ENCODE measurements at places on chromosomes 3 and 15.
A peak's percentile ranks its signal among the peaks of the same experiment; 100 is the strongest.

GRCh38 chr3:189158034-189158433, 13.7 kb upstream of the TPRG1 start:
- H3K27ac ChIP-seq: no peak overlapping the region
- no peak overlapping the region for H3K4me3 ChIP-seq
- no peaks in the 10 kb centered on the region for H3K36me3 ChIP-seq

DNA sequence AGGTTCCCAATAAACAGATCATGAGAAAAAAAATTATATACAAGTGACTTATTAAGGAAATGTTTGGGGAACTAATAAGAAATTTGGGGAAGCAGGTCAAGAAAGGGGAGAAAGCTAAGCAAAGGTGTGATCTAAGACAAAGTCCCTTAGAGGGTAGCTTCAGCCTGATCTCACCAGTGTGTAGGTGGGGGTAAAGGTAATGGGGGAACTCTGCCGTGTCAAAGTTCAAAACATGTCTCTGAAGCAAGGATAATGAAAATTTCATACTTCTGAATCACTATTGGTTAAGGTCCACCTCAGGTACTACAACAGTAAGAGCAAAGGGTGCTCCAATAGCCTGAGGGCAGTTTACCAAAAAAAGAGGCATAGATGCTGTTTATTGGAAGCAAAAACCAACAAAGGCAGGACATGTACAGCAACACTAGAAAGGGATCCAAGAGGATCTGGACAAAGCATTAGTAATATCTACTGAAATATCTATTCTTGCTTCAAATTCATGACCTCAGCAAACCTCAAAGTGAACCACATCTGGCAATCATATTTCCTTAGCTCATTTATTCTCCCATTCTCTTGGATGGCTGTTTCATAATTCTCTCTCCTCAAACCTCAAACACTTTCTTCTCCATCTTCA, 6.9 kb downstream of the ACAD11 start:
- no peak overlapping the region for H3K4me3 ChIP-seq
- peaks cover 9% of the 10 kb centered on the region for H3K4me1 ChIP-seq
- H3K36me3 ChIP-seq: no peaks in the 10 kb centered on the region
- no peak for DNase-seq
- H3K27me3 ChIP-seq: no peaks in the 10 kb centered on the region

DNA sequence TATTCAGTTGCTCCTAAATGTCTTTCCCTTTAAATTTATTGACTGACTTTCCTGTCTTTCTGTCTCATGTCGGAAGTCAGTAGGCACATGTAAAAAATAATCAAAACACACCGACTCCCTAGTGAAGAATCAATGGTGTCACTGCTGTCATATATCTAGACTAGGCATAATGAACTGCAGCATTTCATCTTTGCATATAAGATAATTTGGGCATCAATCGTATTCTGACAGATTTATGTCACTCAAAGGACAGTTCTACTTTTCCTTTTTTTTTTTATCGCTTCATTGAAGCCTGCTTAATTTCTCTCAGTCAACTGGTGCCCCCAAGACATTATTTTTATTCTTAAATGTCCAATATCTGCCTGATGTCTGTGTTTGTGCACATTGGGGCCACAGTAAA, 206.3 kb downstream of the MEIS2 start:
- H3K4me1 ChIP-seq: no peaks in the 10 kb centered on the region
- H3K36me3 ChIP-seq: no peaks in the 10 kb centered on the region
- H3K27ac ChIP-seq: no peak overlapping the region
- no peaks in the 10 kb centered on the region for H3K27me3 ChIP-seq
- H3K4me3 ChIP-seq: no peak overlapping the region

GRCh38 chr15:38076786-38077185, 142.3 kb downstream of the TMCO5A start:
- H3K27ac ChIP-seq: no peak overlapping the region
- H3K4me1 ChIP-seq: no peaks in the 10 kb centered on the region
- H3K36me3 ChIP-seq: no peaks in the 10 kb centered on the region
- DNase-seq: no peak

DNA sequence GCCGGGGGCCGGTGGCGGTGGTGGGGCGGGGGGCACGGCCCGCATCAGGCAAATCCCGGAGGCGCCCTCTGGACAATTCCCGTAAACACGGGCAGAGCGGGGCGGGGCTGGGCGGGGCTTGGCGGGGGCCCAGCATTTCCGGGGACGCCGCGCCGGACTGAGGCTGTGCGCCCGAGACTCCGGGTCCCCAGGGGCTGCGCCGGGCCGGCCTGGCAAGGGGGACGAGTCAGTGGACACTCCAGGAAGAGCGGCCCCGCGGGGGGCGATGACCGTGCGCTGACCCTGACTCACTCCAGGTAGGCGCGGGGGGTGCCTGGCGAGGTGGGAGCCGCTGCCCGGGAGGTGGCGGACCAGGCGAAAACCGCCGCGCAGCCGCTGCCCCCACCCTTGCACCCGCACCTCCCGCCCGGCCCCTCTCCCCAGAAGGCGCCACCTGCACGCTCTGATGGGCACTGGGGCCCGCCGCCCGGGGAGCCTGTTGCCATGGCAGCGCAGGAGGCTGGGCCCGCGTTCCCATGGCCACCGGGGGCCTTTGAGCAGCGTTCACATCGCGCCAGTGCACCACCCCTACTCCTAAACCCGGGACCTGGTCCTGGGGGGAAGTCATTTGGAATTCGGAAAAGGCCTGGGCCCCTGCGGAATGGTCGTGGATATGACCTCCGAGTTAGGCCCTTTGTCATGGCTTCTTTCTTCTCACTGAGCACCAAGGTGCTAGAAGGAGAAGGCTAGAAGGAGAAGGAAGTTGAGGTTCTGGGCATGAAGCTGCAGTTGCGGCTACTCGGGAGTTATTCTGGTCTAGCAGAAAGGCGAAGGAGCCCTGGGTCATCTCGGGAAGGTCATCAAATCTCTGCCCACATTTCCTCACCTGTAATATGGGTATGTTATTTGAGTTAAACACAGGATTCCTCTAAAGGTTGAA, 16.1 kb upstream of the SEMA4B start:
- peak overlapping the region; percentile 18 for H3K4me3 ChIP-seq
- DNase-seq: peak; percentile 53
- peaks cover 9% of the 10 kb centered on the region for H3K4me1 ChIP-seq

GRCh38 chr3:41630708-41631107, 331.2 kb downstream of the ULK4 start:
- no peak for DNase-seq
- H3K27me3 ChIP-seq: no peaks in the 10 kb centered on the region
- H3K36me3 ChIP-seq: no peaks in the 10 kb centered on the region
- H3K4me1 ChIP-seq: no peaks in the 10 kb centered on the region
- H3K4me3 ChIP-seq: no peak overlapping the region
- H3K27ac ChIP-seq: no peak overlapping the region

DNA sequence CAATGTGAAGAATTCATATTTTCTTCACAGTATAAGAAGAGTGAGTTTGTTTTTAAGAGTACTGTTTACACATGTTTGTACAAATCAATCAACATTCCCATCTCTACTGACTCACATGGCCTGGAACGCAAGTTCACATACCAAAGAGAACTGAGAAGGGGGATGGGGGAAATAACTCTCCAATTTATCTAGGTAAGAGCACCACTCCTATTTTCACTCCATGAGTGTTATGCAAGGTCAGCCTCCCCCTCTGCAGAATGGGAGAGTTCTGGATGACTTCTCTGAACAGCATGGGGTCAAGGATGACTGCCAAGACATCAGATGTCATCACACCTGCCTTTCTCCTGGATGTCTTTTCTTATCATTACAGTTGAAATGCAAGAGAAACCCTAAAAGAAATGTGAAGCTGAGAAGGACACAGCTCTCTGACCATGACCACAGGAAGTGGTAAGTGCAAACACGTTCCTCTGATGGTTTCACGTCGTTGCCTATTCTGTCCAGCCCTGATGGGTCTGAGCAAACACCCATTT, 95.2 kb downstream of the SEMA6D start:
- DNase-seq: no peak
- no peaks in the 10 kb centered on the region for H3K27me3 ChIP-seq
- no peaks in the 10 kb centered on the region for H3K36me3 ChIP-seq
- H3K4me1 ChIP-seq: no peaks in the 10 kb centered on the region

DNA sequence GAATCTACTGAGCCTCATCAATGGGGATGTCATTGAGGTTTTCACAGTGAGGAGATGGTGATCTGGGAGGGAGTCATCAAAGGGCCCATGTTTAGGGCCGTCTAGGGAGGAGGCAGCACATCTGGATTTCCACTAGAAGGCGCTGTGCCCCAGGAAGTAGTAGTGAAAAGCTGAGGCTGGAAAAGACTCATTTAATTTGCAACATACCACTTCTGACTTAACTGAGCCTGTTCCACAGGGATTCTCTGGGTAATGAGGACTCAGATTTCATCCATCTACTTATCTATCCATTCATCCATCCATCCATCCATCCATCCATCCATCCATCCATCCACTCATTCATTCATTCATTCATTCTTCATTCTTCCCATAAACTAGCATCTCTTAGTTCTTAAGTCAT, 17.4 kb upstream of the SHF start:
- H3K36me3 ChIP-seq: no peaks in the 10 kb centered on the region
- no peak overlapping the region for H3K4me3 ChIP-seq
- no peaks in the 10 kb centered on the region for H3K27me3 ChIP-seq
- peak; percentile 68 for DNase-seq
- H3K27ac ChIP-seq: no peak overlapping the region

DNA sequence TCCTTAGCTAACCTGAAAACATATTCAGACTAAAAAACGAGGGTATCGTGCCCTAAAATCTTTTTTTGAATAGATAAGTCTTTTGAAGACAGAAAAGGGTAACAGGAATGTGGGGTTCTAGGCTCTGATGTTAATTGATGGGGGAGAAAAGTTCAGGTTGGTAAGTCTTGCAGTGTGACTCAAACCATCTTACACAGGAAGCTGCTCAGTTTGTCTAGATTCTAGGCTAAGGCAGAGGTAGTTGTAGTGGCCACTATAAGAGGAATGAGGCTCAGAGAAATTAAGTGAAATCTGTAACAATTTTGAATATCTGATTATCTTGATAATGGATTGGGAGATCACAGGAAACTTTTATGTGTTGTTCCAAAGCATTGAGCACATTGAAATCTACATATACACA, 267.9 kb downstream of the PDCD6IP start:
- H3K27me3 ChIP-seq: no peaks in the 10 kb centered on the region
- no peak overlapping the region for H3K27ac ChIP-seq
- H3K4me3 ChIP-seq: no peak overlapping the region

DNA sequence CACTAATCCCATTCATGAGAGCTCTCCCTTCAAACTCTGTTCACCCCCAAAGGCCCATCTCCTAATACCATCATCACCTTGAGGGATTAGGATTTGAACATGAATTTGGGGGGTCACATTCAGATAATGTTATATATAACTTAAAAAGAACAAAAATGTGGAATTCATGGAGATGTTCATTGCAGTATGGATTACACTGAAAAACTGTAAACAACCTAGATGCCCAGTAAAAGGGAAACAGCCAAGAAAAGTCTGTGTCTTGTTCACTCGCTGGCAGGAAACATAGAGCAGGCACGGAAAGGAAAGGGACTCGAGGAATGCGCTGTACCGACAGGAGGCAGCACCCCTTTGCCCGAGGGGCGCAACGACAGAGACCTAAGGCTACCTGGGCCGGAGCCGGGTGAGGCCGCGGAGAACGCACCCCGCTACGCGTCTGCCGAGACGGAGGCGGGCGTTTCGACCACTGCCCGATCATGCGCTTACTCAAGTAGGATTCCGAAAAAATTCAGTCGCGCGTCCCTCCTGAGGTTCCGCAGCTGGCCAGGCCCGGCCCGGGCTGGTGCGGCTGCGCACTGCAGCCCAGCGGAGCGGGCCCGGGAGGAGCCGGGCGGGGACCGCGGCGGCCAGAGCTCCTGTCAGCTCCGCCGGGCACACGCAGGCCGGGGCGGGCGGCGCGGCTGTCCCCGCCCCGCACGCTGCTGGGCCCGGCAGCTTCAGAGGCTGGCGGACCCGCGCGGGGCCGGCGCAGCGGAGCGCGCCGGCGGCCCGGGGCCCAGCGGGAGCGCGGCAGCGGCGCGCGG, 862 bp upstream of the MAN2A2 start:
- peaks cover 26% of the 10 kb centered on the region for H3K36me3 ChIP-seq
- H3K4me3 ChIP-seq: peak overlapping the region; percentile 56
- H3K4me1 ChIP-seq: peaks cover 27% of the 10 kb centered on the region

DNA sequence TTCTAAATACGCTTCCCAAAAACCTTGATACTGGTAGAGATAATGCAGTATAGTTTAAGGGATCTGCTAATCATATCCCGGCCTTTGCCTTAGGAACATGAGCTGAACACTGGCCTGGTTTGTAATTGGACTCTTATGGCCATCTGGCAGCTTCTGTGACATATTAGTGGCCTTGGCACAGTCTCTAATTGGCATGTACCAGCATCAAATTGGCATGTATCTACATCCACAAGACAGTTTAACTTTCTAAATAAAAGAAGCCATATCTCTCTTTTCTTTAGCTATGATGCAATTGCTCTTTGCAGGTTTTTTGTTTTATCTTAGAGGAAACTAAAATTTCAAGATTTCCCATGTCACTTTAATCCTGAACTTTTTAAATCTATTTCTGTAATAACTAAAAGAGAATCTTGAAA, 44.6 kb upstream of the FILIP1L start:
- H3K27ac ChIP-seq: no peak overlapping the region
- no peaks in the 10 kb centered on the region for H3K27me3 ChIP-seq
- no peaks in the 10 kb centered on the region for H3K4me1 ChIP-seq
- DNase-seq: no peak

GRCh38 chr3:43296565-43296964, 10.2 kb downstream of the SNRK start:
- H3K4me1 ChIP-seq: peaks cover 44% of the 10 kb centered on the region
- no peaks in the 10 kb centered on the region for H3K27me3 ChIP-seq
- H3K4me3 ChIP-seq: no peak overlapping the region
- peaks cover 15% of the 10 kb centered on the region for H3K36me3 ChIP-seq

DNA sequence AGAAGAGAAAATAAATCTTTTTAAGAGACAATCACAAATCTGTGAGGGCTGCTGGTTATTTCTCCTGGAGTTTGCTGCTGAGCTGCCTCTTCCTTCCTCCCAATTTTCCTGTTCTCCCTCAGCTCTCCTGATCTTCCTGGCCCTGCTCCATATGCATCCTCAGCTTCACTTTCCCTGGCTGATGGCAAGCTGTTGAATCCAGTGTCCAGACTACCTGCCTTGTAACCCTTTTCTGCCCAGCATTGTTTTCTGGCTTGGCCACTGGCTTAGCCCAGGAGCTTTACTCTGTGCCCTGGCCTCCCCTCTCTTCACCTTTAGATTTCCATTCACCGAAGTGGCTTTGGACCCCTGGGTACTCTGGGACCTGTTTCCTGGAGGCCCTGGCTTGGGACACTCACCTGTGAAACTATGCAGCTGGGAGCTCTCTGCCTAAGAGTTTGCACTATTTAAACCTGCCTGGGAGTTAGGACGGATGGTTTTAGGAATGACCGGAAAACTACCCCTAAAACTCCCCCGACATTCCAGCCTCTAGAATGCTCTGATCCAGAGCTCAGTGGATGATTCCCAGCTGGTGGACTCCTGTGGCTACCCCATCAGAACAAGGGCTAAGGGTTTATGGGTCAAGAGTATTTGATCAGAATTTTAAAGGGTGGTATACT, 90.0 kb downstream of the RBPMS2 start:
- peaks cover 86% of the 10 kb centered on the region for H3K36me3 ChIP-seq
- H3K27me3 ChIP-seq: no peaks in the 10 kb centered on the region
- no peak for DNase-seq
- H3K4me3 ChIP-seq: no peak overlapping the region
- H3K4me1 ChIP-seq: no peaks in the 10 kb centered on the region

All from DND-41 (cell line).